Hematopoietic multipotent progenitor cell treated with erythropoietin and hydrocortisone succinate and interleukin-3 and kit ligand, for 17 days (in vitro differentiated cells): ENCODE measurements at places on chromosomes 11 and 22.

DNA sequence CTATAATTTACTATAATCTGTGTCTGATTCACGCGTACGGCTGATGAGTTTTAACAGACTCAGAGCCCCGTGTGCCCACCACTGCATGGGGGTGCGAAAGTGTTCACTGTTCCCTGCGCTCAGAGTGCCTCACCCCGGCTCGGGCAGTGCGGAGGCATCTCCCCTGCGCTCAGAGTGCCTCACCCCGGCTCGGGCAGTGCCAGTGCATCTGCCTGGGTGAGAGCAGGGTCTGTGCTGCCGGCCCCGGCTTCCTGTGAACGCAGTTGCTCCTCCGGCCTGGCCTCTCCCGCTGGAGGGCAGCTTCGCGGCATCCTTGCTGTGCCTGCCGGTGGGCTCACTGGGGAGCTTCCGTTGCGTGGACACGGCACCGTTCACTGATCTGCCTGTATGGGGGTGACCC lies 14.2 kb downstream of the PTDSS2 start:
- DNase-seq = no peak

DNA sequence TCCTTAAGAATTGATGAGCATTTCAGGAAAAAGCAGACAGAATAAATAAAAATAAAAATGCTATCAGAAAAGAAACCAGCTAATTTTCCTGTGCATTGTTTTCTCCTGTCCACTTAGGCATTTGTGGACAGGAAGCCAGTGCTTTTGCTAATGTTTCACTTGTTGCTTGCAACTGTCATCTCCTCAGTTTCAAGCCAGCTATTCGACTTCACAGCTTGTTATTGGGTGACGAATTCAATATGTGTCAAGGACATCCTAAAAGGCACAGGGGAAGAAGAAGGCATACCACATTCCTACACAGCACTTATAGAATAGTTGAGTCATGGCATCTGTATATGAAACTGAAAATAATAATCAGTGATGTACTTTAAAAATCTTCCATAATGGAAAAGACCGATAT lies 530.6 kb upstream of the KIRREL3 start:
- no peak for DNase-seq

DNA sequence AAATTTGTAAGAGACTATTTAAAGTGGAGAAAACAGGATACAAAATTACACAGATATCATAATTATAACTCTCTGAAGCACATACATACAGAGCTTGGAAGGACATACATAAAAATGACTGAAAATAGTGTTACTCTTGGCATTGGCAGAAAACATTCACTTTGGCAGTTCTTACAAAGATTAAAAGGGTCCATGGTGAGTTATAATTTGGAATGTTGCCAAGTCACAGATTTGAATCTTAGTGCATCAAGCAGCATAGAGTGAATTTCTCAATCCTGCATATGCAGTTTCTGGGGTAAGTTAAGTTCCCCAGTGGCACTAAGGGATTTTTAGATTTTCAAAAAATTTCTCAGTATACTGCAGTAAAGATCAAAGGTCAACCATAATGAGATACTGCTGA lies 115.9 kb downstream of the CCDC81 start:
- no peak for DNase-seq

DNA sequence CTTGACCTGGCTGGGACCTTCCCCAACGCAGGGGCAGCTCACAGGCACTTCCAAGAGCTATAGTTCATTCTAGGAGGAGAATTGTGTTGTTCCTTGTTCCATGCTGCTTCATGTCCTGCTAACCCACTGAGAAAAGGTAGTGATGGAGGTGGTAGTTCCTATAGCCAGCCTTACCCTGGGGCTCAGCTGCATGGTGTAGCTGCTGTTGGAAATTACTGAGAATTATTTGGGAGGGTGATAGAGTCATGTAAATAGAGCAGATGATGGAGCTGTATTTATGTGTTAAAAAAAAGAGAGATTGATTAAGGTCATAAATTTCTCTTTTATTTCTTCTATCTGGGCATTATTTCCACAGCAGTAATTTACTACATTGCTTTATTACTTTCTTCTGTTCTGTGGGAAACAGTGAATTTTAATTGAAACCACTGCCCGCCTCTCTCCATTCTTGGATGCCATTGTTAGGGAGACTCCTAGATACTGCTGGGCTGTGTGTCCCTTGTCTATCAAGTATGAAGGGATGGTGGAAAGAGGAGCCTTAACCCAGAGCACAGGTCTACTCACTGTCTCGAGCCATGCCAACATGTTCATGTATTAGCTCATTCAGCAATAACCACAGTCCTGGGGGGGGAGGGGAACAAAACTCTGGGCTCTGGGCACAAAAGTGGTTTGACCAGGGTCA lies 309.2 kb downstream of the FAT3 start:
- DNase-seq = no peak

DNA sequence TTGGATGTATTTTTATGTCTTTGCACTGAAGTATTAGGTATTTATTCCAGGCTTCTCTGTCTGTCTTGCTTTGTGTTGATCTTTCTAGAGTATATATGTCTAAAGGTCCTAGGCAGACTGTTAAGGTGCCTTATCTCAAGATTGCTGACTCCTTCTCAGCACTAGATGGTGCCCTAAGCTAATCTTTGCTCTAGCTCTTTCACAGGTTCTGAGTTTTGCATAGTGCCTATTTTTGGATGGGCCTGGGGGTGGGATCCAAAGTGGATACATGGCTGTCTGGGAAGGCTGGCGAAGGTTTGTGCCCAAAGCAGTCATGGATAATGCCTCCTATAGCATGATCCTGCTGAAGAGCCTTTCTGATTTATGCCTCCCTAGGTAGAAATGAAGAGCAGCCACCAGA lies 154.9 kb downstream of the TRPC6 start:
- no peak for DNase-seq

GRCh38 chr11:35968386-35969088 lies 24.7 kb downstream of the LDLRAD3 start:
- no peak for DNase-seq
